ENCODE measurements at places on chromosomes 5 and 9. TPM values are rescaled to one million over a fixed set of nuclear protein-coding genes. Genes with fewer than 3 reads are reported as not detected.

ACSL6 gene
- 0.35 TPM for total RNA-seq

DPYSL3 gene
- 19.5 TPM for total RNA-seq

CD14 gene
- total RNA-seq, result not detected

IL33 gene
- total RNA-seq, result 1.6 TPM

SLC36A3 gene
- total RNA-seq, result not detected

F2RL1 gene
- total RNA-seq, result 163 TPM

AMBP gene
- not detected for total RNA-seq
